ENCODE measurements at places on chromosomes 11 and 22.

DNA sequence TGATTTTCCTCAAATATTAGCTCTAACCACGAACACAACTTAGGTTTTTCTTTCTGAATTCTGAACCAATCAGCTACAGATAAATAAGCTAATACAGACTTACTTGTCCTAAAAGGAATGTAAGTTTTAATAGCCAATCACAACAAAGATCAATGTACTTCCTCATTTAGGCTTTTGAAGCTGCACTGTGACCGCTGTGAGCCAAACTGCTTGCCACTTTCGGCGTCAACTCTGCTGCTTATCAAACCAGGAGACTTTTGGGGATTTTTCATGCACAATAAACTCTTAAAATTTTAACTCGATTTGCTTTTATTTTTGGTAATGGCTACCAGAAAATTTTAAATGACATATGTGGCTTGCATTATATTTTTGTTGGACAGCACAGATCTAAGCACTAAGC, 92.5 kb downstream of the TMPRSS5 start:
- no peak for DNase-seq

- DNase-seq: peak; percentile 96
Observed at GRCh38 chr22:27987557-27987956, 68.5 kb upstream of the PITPNB start.

DNA sequence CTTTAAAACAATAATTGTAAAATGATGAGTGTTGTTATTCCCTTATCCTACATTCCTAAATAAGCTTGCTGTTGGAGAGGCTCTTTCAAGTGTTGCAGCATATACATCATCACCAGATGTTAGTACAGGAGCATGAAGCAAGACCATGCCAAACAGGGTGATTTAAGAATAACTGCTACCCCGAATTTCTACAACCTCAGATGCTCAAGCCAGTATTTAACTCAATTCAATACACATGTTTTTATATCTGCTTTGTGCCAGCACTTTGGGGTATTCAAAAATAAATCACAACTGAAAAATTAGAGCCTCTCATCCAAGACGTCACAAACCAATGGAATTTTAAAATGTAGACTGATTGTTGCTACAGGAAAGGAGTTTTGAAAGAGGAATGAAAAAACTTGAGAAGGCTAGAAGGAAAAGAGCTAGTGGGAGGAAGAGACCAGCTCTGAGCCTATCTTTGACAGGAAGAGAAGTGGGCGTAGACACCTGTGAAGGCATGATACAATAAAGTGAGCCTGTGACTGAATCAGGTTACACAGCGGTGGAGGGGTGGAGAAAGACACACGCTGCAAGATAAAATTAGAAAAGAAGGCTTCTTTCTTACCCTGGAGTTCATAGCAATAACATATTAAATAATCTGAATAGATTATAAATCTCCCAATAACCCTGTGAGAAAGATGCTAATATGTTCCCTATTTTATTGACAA, 95.8 kb downstream of the DLG2 start:
- DNase-seq: no peak

DNA sequence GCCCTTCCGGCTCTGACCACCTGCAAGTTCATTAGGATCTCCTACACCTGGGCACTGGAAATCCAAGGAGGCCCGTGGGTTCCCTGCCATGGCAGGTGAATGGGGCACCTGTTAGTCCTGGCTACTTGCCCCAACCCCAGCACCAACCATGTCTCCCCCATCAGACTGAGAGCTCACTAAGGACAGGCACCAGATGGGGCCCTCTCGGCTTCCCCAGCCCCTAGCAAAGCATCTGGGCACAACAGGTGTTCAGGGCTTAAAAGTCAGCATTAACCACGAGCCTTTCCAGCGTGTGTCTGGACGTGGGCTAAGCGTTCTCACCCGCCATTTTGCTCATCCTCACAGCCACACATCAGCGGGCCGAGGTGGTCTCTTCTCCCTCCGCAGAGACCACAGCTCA, 2.2 kb downstream of the SULT4A1 start:
- DNase-seq: no peak

- DNase-seq: no peak
Observed at GRCh38 chr11:27672836-27673464, 27.3 kb downstream of the BDNF start.

DNA sequence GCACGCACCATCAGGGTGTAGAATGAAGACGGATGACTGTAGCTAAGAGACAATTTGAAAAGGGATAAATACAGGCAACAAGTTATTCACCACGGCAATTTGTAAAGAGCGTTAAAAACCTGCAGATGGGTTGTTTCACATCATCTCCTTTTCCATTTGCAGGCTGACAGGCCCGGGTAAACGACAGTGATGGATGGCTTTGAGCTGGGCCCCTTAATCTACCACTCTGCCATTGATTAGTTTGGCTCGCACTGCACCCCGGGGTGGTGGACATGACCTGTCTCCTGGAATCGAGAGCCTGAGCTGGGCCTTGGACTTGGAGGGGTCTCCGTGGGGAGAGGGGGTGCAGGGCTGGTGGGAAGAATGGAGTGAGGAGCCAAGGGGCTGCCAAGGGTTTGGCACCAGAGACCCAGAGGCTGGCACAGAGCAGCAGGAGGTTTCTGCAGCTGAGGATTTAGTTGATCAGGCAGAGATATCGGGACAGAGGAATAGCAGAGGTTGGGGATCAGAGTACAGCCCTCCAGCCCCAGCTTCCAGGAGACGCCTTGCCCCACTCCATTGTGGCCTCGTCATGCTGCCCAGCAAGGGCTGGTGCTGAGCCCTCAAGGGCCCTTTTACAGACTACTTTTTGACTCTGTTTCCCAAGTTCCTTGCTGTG, 110.6 kb upstream of the NECTIN1 start:
- no peak for DNase-seq

DNA sequence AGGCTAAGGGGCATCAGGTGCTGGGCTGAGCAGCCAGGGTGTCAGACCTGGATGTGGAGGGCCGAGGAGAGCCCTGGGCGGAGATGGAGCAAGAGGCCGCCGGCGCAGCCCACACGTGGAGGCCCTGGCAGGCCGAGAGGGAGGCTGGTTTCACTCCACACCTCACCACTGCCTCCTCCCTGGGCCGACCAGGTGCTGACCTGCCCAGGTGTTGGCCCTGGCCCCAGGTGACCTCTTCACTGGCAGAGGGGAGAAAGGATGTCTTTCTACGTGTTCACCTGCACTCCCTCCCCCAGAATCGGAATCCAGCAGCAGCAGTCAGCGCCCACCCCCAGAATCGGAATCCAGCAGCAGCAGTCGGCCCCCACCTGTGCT, 781 bp downstream of the ANO9 start:
- DNase-seq: no peak

GRCh38 chr22:50603511-50604255, 3.1 kb downstream of the MAPK8IP2 start:
- DNase-seq: peak; percentile 39

GRCh38 chr11:1988667-1989317, 8.8 kb downstream of the H19 start:
- peak; percentile 18 for DNase-seq
